ENCODE measurements at places on chromosomes 1 and 21.

- no peak for DNase-seq
Observed at GRCh38 chr21:45235488-45235887, 52.2 kb downstream of the POFUT2 start.

- no peak for DNase-seq
Observed at GRCh38 chr1:241611063-241611462, 29.1 kb downstream of the CHML start.

DNA sequence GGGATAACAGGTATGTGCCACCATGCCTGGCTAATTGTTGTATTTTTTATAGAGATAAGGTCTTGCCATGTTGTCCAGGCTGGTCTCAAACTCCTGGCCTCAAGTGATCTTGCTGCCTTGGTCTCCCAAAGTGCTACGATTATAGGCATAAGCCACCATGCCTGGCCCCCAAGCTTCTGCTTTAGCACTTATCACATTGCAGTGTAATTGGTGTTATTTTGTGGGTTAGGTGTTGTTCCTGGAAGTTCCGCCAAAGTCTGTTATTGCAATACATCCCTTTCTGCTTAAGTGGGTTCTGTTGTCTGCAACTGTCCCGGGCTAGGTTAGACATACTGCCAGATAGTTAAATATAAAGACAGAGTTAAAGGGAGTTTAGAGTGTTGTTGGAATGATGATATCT, 3.4 kb downstream of the ZCCHC17 start:
- DNase-seq = no peak

DNA sequence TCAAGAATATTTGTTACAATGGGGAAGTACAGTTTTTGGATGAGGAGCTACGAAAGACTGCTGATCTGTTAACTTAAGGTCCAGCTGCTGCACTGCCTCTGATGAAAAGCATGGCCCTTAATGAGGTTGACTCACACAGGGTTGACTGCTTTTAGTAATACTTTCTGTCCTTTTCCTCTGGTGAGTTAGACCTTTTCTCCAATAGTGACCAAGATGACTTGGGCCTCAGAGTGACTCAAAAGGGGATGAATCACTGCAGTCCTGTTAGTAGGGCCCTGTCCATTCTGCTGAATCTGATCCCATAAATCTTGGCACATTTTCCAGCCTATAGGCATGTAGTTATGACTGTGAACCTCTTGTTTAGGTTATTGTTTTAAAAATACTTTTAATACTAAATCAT, 2.7 kb downstream of the DISP1 start:
- DNase-seq = no peak

DNA sequence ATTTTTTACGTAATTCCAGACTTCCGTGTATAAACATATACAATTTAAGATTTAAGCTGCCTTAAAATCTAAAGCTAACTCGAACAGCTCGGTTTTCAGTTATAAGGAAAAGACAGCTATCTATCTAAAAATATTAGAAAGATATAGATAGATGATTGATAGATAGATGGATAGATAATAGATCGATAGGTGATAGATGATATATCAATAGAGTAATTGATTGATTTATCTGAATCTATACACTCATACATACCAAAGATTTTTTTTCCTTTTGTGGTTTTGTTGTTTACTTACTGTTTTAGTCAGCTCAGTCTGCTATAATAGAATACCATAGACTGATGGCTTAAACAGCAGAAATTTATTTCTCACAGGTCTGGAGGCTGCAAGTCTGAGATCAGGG, 278.5 kb upstream of the PLD5 start:
- DNase-seq = no peak

DNA sequence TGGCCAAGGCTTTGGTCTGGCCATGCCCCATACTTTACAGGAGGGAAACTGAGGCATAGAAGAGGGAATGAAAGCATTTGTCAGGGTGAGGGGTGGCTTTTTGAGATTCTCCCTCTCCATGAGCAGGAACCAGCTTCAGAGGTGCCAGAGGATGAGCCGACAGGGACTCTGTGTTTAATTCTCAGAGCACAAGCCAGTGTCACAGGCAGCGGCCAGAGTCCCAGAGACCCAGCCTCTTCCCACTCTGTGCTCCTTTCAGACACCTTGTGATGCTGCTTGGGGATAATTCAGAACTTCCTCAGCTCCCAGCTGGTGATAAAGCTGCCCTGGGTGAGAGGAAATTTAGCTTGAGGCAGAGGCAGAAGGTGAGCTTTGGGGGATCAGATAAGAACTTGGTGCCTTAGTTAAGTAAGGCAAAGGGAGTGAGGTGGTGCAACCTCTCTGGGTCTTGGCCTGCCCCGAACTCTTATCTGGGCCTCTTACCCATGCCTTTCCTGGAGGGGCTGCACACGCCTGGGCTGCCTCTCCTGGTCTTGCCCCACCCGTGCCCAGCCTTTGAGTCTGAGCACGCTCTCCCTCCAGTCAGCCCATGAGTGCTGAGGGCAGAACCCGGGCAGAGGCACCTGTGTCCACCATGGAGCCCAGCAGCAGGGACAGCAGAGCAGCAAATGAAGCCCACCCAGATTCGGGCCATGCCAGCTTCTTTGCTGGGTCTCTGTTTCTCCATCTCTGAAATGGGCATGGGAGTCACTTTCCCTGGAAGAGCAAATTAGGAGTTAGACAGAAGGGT, 175.6 kb upstream of the C1orf174 start:
- no peak for DNase-seq

- no peak for DNase-seq
Observed at GRCh38 chr1:64337926-64338325, 132.0 kb upstream of the CACHD1 start.

DNA sequence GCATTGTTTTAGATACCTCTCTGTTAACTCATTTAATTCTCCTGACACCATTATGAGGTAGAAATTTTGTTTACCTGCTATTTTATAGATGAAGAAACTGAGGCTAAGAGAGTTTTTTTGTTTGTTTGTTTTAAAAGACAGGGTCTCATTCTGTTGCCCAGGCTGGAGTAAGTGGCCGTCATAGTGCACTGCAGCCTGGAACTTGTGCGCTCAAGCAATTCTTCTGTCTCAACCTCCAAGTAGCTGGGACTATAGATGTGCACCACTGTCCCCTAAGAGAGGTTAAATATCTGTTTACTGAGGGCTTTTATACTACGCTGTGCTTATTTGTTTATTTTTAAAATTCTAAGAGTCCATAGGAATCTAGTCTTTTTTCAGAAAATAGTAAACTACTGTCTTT, 43.7 kb upstream of the CACYBP start:
- DNase-seq = no peak

DNA sequence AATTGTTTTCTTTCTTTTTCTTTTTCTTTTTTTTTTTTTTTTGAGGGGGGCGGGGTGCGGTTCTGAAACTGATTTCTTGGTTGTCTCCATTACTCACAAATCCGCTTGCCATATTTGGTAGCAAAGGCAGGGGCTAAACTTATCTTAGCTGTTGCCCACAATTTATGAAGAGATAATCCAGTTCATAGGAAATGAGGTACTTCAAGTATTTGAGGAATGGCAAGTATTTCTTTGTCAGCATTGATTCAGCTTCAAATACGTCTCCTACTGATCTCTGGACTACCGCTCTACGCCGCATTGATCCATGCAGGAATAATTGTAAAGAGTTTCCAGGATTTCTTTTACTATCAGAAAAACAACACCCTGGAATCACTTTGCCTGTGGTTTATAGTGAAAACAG, 289.2 kb upstream of the DPYD start:
- no peak for DNase-seq

- peak; percentile 24 for DNase-seq
Observed at GRCh38 chr21:17461014-17461413, 51.8 kb upstream of the CXADR start.

DNA sequence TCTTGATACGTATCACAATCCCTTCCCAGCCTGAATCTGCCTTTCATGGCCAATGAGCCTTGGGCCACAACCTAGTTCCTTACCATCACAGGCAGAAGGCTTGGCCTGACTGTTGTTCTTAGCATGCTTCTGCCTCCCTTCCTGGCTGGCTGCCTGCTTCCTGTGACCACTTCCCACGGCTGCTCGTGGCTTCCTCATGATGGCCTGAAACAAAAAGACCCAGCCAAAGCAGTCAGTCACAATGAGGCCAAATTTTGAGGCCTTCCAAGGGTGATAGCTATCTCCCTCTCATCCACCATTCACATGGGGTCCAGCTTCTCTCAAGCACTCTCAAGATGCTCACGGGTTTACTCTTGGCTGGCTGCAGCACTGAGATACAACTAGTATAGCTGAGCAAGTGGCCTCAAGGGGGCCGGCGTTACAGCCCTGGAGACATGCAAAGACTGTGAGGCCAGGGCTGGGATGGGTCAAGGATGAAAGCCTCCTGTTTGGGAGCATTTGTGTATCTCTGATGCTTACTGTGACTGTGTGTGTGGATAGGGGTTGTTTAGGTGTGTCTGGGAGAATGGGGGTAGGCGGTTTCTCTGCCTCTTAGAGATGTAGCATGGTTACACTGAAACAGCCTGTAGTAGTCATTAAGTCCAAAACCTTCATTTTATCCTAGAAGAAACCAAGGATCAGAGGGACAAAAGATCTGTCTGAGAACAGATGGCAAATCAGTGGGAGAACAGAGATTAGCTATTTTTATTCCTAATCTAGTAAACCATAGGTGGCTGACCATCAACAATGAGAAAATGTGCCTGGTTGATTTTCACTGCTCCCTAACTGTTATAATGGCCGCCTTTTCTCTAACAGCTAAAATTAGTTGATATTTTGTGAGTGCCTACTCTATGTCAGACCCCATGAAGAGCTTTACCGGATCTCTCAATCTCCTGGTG, 5.4 kb upstream of the TOE1 start:
- no peak for DNase-seq

GRCh38 chr1:90835661-90836344, 118.7 kb upstream of the BARHL2 start:
- no peak for DNase-seq

GRCh38 chr1:110433803-110434202, 17.1 kb upstream of the PROK1 start:
- DNase-seq = no peak

GRCh38 chr1:186838380-186839040, 9.8 kb downstream of the PLA2G4A start:
- DNase-seq = no peak

GRCh38 chr1:24186993-24187790, at the start of gene IFNLR1:
IFNLR1 (minus strand) TSS chr1:24187289; CDS start chr1:24187248, 41 bp downstream.
- peak; percentile 60 for DNase-seq

- no peak for DNase-seq
Observed at GRCh38 chr1:90074970-90075391, 80.1 kb downstream of the ZNF326 start.

- DNase-seq = no peak
Observed at GRCh38 chr1:6866825-6867224, 81.6 kb downstream of the CAMTA1 start.

DNA sequence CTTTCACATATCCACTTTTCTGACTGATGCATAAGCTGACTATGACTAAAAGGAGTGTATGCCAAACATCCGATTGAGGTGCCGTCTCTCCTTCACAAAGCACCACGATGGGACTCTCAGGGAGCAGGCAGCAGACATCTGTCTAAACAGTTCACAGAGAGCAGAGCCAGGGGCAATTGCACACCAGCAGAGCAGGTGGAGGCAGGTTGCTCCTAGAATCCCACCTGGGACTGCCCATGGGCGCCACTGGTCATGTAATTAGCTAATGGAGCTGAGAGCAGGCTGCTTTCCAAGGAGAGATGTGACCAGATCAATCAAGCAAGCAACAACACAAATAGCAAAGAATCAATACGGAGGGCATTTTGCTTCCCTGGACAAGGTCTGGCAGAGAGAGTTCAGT, 30.5 kb upstream of the COA6 start:
- no peak for DNase-seq

- DNase-seq = no peak
Observed at GRCh38 chr1:22506130-22506692, 54.6 kb downstream of the ZBTB40 start.

DNA sequence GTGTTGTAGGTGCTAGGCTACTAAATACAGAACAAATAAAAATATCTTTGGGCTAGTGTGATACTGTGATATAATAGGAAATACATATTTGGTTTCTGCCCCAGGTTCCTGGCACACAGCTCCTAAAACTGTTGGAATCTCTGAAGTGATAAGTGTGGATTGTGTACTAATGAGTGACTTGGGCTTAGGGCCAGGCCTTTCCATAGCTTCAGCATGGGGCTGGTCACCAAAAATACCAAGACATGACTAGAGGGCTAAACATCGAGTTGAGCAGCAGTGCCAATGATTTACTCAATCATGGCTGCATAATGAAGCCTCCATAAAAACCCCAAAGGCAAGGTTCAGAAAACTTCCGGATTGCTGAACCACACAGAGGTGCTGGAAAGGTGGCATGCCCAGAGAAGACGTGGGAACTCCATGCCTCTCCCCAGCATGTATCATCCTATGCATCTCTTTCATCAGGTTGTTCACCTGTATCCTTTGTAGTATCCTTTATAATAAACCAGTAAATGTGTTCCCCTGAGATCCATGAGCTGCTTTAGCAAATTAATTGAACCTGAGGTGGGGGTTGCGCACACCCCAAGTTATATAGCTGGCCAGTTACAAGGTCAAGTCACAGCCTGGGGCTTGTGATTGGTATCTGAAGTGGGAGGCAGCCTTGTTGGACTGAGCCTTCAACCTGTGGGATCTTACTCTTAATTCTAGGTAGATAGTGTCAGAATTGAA, 51.6 kb downstream of the ZMYM4 start:
- DNase-seq = no peak

DNA sequence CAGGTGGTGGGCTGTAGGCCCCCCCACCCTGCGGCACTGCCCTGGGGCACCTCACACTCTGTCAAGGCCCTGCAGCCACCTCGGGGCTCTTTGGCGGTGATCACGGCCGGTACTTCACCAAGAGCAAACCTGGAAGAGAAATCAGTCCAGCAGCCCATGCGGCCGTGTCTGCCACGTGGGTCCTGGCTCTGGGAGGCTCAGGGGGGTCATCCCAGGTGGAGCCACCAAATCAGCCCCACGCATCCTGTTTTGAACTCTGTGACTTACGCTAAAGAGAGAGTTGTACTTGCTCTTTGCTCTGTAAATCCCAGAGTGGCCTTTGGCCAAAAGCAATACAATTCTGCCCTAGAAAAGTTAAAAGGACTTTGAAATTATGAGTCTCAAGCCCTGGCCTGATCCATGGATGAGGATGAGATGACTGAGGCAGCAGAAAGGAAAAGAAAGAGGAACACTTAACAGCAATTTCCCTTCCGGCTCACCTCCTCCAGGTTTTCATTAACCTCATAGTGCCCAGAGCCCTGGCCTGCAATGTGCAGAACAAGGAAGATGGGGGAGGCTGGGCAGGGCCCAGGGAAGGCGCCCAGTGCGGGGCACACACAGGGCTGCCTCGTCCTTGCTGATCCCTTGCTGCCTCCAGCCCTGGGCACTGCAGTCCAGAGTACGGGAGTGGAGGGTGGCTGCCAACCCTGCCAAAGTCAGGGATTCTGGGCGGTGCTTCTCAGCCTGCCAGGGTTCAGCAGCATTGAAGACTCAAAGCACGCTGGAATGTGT, 337.0 kb downstream of the MATN1 start:
- DNase-seq = peak; percentile 6

Data from ovary (tissue), 10 donors.